ENCODE measurements at places on chromosomes 4 and X.

DNA sequence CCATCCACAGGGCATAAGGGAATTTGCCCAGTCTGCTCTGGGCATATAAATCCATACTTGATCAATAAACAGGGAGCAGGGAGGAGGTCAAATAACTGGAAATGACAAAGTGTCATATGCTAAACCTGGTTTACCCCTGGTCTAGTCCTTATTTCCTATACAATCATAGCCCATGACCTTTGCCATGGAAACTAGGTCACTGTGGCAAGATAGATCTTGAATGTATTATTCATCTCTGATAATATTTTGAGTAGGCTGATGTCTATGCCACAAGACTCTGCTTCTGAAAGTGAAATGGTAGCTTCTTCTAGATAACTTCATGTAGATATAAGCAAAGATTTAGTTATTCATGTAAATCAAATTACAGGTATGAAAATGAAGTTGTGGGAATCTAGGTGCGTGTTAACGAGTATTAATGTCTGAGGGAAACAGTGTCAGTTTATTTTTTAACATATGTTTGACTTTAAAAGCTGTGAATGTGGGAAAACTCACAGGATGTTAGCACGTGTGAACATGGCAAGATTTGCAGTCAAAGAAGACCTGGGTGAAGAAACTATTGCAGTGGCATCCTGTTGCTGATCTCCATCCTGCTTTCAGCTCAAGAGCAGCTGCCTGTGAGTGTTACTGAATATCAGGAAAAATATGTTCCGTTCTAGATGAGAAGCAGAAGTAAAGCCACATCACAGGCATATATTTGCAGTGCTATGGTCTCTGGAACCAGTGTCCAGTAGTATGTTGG, 81.8 kb upstream of the NDP start:
- DNase-seq = no peak

DNA sequence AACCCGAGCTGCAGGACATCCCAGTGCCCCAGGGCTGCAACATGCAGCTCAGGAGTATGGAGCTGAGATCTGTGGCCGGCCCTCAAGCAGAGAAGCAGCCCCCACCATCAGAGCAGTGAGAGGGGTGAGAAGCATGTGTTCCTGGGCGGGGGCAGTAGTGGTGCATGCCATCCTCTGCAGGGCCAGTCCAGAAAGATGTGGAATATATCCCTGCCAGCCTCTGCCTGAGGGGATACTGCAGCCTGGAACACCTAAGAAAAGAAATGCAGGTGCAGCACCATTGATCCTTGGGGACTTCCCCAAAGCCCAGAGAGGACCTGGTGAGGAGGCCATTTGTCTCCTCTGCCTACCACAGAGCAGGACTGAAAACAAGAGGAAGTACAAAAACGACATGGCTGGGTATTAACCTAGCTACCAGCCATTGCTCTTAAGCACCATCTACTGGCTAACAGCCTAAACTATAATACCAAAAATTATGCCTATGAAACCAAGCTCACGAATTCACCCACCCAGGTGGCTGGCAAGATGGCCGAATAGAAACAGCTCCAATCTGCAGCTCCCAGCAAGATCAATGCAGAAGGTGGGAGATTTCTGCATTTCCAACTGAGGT, 158.8 kb downstream of the ADGRA3 start:
- peak; percentile 70 for DNase-seq

- no peak for DNase-seq
Measured at GRCh38 chr4:95288552-95288951, 260.2 kb downstream of the UNC5C start.

- no peak for DNase-seq
Measured at GRCh38 chr4:53043891-53044650, 182.0 kb downstream of the RASL11B start.

- DNase-seq = no peak
Measured at GRCh38 chr4:169241464-169241863, 29.3 kb downstream of the SH3RF1 start.

GRCh38 chr4:115110191-115111181, 2.9 kb downstream of the NDST4 start:
- no peak for DNase-seq

- no peak for DNase-seq
Measured at GRCh38 chrX:146435472-146435871, 374.1 kb upstream of the CXorf51B start.

GRCh38 chr4:25800245-25800644, 62.5 kb downstream of the SEL1L3 start:
- DNase-seq = peak; percentile 20
